ENCODE measurements at places on chromosomes 7 and 10.

- no peak for DNase-seq
Observed at GRCh38 chr10:113041841-113042750, 92.0 kb downstream of the TCF7L2 start.

- DNase-seq: no peak
Observed at GRCh38 chr7:142873281-142873784, 12.2 kb downstream of the TRPV6 start.

- no peak for DNase-seq
Observed at GRCh38 chr10:30495687-30496086, 61.7 kb downstream of the MAP3K8 start.

- peak; percentile 51 for DNase-seq
Observed at GRCh38 chr7:131027287-131027773, 293.3 kb upstream of the KLF14 start.

GRCh38 chr7:134509010-134509409 is 18.4 kb upstream of the AKR1B10 start:
- DNase-seq: no peak

GRCh38 chr7:28298870-28299518 is 113.3 kb upstream of the CREB5 start:
- DNase-seq: no peak

DNA sequence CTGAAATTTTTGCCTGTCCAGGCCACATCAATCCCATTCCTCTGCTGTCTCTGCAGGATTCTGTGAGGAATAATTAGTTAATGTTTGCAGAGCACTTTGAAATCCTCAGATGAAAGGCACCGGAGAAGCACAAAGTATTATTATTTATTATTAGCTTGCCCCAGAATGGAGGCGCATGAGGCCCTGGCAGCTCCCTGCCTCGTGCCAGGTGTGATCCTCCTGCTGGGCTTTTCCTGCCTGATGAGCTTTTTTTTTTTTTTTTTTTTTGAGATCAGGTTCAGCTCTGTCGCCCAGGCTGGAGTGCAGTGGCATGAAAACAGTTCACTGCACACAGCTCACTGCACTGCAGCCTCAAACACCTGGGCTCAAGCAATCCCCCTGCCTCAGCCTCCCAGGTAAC is 65.2 kb downstream of the TCF7L2 start:
- no peak for DNase-seq

- peak; percentile 57 for DNase-seq
Observed at GRCh38 chr10:8473205-8473604, 418.7 kb downstream of the GATA3 start.

GRCh38 chr7:64951250-64951848 is 39.5 kb downstream of the ZNF117 start:
- peak; percentile 58 for DNase-seq

DNA sequence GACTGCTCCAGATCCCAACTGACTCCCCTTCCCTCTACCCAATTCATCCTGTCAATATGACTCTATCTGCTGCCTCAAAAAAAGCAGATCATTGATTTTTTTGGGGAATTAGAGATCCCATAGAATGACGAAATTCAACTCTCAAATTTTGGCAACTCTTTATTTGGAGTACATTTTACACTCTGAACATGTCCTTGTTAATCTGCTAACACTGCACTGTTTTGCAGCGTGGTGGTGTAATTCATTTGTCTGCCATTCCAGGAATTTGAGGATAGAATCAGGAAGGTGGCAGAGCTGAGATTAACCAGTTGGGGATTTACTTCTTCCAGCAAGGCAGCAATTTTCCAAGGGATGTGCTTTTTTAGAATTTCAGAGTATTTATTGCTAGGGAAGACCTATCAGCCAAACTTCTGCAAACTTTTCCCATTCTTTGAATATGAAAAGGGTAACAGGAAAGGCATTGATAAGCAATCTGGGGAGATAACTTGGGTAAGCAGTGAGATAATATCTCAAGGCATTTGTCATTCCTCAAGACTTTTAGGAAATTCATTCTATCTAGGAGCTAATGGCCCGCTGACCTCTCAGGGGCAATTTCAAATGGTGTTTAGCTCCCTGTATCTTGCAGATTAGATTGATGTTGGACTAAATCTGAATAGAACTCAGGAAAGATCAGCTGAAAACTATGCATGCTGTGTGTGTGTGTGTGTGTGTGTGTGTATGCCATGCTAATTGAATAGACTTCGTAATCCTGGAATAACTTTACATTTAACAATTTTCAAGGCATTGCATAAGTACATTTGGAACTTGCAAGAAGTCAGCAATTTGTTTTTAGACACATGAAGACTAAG is 9.7 kb downstream of the BAMBI start:
- DNase-seq: no peak

- no peak for DNase-seq
Observed at GRCh38 chr10:58701405-58702135, 188.9 kb downstream of the BICC1 start.

DNA sequence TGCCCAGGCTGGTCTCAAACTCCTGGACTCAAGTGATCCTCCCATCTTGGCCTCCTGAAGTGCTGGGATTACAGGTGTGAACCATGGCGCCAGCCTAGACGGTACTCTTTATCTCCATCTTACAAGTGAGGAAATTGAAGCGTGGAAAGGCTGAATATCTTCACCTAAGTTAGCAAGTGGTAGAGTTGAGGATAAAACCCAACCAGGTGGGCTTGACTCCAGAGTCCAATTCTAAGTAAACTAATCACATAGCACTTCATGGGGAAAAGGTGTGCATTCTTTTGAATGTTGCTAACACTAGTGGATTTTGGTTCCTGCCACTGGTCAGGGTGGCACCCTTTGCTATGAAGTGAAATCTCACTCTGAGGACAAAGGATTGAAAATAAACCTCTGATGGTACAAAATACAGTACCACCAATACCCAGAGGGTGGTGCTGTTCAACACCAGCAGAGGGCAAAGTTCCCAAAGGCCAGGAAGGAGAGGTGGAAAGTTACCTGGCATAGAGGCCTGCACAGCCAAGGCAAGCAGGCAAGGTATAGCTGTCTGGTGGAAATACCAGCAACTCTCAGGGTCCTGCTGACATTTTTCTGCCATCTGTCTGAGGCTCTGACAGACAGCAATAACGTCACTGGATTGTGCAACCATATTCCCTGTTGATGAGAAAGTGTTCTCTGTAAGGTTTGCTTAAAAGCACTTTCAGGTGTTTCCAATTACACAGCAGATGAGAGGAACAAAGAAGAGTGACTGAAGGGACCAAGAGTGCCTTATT is 17.6 kb downstream of the ZDHHC16 start:
- peak; percentile 49 for DNase-seq

DNA sequence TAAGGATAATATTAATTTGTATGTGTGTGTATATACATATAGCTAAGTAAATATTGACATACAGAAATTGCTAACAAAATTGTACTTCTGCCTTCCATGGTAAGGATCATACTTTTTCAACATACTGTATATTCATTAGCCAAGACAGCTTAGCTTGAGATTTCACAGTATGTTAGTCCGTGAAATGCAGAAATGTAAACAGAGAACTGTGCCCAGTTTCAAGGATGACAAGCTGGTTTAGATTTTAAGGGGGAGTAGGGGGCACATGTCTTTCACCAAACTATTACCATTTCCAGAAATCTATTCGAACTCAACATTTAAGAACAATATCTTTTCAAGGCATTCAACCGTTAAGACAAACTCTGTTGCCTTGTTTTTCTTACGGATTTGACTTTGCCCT is 182.2 kb downstream of the SORCS1 start:
- no peak for DNase-seq

- no peak for DNase-seq
Observed at GRCh38 chr10:31320550-31321211, 1.7 kb downstream of the ZEB1 start.

DNA sequence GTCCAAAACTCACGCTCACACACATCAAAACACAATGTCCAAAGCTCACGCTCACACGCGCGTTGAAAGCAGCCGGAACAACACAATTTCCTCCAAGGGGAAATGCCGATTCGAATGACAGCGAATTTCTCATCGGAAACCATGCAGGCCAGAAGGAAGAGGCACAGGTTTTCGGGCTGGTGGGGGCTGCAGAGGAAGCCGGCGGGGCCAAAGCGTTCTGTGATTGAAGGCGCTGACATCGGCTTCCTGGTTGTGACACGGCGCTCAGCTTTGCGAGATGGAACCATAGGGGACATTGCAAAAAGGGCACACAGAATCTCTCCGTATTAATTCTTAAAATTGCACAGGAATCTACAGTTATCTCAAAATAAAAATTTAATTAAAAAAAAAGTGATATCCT is 61.3 kb downstream of the FOXL3 start:
- DNase-seq: peak; percentile 65

GRCh38 chr10:103776878-103777591 is 78.3 kb downstream of the SH3PXD2A start:
- no peak for DNase-seq

- DNase-seq: no peak
Observed at GRCh38 chr10:118020365-118020764, 26.4 kb downstream of the RAB11FIP2 start.

DNA sequence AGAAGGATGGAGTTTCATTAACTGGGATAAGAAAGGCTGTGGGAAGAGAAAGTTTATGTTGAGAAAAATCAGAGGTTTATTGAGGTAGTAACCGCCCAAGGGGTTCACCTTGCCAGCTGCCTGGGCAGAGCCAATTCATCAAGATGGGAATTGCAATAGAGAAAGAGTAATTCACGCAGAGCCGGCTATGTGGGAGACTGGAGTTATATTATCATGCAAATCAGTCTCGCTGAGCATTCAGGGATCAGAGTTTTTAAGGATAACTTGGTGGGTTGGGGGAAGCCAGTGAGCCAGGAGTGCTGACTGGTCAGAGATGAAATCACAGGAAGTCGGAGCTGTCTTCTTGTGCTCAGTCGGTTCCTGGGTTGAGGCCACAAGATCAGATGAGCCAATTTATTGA is 70.6 kb downstream of the MALRD1 start:
- no peak for DNase-seq

DNA sequence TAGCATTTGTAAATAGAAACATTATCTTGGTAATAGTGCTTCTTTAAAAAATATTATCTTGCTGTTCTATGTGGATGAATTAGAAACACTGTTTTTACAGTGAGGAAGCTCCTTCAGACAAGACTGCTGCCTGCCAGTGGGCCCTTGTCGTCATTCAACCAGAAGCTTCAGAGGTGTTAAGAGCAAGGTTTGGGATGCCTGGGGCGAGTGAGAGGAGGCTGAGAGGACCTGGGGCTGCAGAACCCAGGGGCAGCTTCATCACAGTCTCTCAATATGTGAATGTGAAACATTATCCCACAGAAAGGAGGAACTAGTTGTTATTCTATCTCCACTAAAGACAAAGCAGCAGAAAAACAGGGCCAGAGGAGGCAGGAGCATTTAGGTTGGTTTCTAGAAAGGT is 8.1 kb downstream of the PLPP4 start:
- no peak for DNase-seq
